Hematopoietic multipotent progenitor cell treated with erythropoietin and hydrocortisone succinate and interleukin-3 and kit ligand, for 17 days (in vitro differentiated cells): ENCODE measurements at places on chromosomes 11 and 22.

DNA sequence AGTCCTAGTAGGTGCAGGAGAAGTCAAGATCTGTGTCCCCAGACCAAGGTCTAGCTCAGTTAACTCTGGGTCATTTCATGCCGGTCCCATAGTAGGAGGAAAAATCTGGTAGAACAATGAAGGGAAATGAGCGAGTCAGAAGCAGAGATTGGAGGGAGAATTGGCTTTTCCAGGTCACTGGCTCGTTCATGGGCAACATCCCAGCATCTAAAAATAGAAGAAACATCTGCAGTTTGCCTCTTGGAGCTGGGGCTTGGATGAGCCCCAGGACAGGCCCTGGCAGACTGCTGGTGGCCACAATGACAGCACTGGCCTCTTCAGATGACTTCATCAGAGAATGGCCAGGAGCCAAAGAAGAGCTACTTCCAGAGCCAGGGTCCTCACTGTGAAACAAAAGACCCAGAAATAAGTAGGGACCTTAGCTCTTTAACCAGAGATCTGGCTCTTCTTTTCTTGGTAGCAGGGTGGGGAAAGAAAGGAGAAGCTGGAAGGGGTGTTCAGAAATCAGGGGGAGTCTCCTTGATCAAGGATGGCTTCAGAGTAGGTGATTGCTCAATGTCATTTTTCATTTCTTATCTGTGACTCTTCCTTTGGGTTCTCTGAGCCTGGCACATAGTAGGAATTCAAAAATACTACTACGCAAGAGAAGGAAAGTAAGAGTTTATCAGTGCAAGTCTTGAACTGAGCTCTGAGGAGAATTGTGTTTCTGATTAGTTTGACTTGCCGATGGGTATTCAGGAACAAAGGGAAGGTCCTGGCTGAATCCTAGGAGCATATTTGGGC is 102.6 kb downstream of the TMPRSS5 start:
- DNase-seq = no peak

DNA sequence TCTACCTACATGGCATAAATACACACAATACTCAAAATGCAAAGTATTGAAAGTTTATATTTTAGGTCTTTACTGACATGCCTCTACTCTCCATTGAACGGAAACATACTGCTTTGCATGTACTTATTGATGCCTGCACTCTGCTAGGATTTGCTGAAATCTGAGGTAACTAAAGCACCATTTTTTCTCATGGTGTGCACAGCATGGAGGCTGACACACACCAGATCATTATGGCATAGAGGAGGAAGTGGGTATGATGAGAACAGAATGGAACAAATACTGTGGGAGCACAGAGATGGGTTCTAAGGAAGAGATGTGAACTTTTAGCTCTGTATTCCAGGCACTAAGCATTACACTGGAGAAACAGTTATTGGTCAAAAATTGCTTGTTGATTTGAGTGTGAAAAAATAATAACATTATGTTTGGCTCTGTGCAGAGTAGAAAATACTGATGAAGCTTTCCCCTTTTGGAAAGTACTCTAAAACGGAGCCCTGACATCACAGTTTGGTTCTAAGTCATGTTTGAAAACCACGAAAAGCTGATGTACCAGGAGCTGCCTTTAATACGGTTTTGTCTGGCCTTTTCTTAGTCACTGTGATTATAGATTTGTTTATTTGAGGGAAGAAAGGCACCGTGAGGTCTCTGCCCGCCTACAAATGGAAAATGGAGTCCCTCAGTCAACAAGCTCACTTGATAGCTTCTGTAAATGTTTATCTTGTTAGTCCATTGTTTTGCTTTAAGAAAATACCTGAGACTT is 5.6 kb downstream of the OR52R1 start:
- DNase-seq = no peak

DNA sequence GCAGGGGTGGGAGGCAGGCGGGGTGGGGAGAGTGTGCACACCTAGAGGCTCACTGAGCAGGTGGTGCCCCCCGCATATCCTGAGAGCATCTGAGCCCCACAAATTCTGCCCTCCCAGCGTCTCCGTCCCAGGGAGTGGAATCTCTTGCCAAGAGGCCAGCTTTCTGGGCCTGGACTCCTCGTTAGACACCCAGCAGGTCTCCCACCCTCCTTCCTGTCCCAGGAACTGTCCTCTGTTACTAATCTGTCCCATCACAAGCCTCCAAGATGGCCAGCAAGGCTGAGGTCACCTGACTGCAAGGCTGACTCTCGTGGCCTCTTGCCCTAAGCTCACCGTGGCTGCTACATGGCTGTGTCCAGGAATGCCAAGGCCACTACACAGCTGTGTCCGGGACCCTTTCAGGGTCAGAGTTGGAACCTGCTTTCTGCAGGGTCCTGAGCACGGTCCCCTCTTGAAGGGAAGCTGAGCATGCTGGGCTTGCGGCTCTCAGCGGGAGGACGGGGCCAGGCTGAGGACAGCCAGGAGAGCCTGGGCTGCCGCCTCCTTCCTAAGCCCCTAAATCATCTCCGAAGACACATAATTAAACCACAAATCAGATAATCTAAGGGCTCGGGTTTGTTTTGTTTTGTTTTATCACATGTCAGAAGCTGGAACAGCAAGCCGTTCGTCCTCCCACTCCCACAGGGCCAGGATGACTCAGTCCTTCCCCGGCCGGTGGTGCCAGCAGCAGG is 1327.3 kb downstream of the TBC1D22A start:
- no peak for DNase-seq

GRCh38 chr11:114168691-114169090 is 109.2 kb downstream of the ZBTB16 start:
- DNase-seq = no peak
